Stimulated activated CD4-positive, alpha-beta T cell treated with anti-CD3 and anti-CD28 coated beads, TNF-alpha, amount 100 ng/mL, for 4 hours (primary cell): ENCODE measurements at places on chromosomes 1 and 21.

DNA sequence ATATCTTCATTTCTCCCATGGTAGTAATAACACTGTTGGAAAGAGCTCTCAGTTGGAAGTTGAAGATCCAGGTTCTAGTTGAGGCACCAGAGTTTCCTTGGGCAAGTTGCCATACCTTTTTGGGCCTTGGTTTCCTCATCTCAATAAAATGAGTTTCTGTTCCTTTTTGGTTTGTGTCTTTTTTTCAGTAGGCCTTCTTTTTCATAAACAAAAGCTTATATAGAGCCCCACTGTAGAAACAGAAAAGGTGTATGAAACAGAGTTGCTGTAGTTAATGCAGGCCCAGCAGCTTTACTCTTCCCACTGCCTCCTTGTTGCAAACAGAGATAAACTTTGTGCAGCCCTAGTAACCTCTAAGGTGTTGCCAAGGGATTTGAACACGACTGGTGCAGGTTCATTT lies 41.7 kb downstream of the WNT4 start:
- no peak for DNase-seq

GRCh38 chr1:207969528-207969927 lies 58.6 kb upstream of the CD34 start:
- no peak for DNase-seq

GRCh38 chr1:193275773-193276172 lies 89.4 kb upstream of the B3GALT2 start:
- DNase-seq = no peak

GRCh38 chr1:109880971-109881894 lies 29.4 kb upstream of the CSF1 start:
- no peak for DNase-seq

DNA sequence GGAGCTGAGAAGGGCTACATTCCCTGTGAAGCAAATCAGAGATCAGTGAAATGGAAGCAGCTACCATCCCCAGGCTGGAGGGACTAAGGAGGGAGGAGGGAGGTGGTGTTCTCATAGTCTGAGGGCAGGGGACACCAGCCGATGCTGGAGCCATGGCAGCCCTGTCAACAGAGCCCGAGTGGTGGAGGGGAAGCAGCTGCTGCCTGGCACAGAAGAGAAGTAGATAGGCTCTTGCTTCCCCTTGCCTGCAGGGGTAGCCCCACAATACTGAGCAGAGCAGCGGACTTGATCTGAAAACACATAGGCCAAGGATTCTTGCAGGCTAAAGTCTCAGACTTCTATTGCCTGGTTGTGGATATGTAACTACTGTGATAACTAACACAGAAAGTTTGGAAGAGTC lies 255.1 kb downstream of the FGGY start:
- DNase-seq = no peak

DNA sequence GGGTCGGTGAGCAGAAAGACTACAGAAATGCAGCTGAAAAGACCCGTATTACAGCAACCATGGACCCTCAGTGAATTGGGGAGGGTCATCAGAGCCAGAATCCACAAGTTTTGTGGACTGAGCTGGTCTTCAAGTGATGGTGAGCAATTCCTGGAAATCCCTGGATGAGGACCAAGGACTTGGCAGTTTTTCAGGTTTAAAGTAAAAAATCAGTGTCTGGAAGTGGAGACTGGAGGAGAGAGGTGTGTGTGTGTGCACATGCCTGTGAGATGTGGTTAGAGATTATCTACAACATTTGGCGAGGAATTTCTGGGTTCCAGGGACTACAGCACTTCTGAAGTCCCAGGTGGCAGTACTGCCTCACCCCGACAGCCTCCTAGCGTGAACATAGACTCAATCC lies 56.4 kb downstream of the KIRREL1 start:
- DNase-seq = no peak

DNA sequence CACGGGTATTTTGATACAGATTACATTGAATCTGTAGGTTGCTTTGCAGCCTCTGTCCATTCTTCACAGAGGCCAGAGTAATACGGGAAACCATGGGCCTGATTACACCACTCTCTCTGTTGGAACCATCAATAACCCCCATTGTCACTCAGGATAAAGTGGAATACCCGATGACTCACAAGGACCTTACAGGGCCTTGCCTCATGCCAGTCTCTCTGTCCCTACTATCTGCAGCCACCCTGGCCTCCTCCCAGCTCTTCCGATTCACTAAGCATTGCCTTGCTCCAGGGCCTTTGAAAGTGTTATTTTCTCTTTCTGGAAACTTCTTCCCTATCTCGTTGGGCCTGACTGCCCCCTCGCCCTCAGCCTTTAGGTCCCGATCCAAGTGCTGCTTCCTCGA lies 61.7 kb downstream of the HMGB4 start:
- DNase-seq = no peak

DNA sequence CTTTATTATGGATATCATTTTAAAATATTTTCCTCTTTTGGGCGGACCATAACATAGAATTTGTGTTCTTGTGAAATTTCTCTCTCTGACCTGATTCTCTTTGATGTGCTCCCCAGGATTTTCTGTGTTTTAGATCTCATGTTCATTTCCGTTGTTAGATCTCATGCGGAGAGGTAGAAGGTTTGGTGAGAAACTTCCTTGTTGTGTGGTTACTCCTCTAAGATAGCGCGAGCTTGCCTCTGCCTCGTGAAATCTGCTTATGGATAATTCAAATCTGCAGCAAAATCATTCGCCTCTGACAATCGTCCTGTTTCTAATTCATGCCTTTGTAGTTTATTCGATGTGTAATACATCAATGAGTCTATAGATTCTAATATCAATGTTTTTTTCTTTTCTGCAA lies 580.4 kb downstream of the USP25 start:
- DNase-seq = no peak

DNA sequence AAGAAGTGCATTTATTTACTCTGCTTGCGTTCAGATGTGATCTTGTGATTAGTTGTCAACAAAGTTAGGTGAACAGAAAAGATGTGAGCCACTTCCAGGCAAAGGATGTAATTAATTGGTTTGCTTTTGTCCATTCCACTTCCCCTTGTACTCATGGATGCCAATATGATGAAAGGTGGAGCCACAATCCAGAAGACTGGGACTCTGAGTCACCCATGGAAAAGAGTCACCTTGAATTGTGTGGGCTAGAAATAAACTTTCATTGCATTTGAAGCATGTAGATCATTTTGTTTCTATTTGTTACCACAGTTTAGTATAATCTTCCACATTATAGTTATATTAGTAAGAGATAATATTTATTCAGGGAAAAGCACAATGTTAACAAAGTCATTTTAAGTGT lies 684.2 kb downstream of the LTN1 start:
- no peak for DNase-seq

- DNase-seq = no peak
Observed at GRCh38 chr1:74713849-74714248, 19.0 kb downstream of the CRYZ start.

DNA sequence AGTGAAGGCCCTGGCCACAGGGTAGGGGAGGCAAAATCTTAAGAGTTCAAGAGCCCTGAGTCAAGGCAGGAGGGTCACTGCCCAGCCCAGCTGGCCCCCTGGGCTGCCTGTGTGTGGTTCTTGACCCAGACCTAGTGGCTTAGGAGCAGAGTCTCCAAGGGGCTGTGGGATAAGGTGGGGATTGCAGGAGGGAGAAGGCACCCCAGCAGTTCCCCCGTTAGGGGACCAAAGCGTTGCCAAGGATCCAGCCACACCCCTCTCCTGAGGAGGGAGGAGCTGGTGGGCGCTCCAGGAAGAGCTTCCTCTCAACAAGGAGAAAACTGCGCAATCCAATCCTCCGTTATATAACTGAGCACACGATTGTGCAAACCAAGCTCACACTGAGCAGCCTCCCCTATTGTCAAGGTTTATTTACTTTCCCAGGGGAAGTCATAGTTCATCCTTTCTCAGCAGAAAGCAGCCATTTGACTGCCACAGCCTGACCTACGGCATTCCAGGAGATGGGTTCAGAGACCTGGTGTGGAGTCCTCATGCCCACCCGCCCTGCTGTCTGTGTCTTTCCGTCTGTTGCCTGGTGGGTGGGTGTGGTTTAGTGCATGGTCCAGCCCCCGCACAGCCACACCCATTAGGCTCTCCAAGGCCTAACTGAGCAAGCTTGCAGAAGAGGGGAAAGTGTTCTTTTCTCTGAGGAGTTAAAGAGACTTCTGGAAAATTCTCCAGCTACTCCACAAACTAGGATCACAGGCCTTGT lies 3.5 kb downstream of the EPHX1 start:
- DNase-seq = no peak

DNA sequence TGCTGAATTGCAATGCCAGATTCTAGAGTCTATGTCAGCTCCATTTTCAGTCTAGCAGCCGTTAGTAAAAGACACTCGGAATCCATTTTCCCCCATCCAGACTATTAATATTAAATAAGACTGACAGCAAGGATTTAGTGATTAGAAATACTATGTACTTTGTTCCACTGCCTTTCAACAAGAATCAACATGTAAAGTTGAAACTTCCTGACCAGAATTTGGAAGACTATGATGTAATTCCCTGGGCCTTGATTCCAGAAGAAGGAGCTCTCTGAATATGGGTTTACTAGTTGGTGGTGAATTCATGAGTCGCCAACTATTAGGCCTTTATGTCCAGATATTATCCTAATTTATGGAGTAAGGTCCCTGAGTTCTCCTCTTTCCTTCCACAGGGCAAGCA lies 24.8 kb downstream of the KDM1A start:
- DNase-seq = no peak

GRCh38 chr1:8992936-8993687 lies 33.1 kb downstream of the SLC2A7 start:
- DNase-seq = no peak

DNA sequence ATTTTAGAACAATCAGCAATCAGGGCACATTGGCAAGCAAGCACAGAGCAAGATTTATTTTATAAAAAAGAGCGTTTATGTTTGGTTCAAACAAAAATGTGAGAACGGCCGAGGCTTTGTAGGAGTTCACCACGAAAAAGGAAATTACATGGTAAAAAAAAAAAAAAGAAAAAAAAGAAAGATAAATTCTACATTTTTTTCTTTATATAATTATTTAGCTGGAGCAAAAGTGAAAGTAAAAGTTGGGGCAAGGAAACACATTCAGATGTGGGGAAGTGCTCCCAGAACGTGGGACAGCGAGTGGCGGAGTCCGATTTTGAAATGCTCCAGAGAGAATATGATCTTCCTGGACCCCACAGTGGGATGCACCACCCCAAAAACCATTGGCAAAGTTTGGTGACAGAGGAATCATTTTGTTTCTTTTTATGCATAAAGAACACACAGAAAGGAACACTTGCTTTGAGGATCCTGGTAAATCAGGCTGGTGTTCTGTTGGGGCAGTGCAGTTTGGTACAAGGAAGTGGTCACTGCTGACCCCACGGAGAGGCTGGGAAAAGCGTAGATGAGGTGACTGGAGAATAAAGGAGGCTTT lies 16.3 kb upstream of the ATP5PO start:
- DNase-seq = no peak

DNA sequence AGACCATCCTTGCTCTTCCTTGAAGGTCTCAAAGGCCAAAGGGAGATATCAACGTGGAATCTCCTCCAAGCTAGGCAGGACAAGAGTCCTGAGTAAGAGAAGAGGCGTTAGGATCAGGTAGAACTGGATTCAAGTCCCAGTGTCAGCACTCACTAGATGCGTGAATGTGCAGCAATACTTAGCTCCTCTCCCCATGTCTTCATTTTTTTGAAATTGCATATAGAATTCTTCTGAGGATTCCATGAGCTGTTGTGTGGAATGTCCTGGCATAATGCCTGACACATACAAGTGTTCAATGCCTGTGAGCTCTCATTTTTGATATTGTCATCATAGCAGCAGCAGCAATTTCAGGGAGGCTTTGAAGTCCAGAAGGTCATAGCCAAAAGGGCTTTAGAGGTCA lies 333.2 kb downstream of the KCNH1 start:
- DNase-seq = no peak

DNA sequence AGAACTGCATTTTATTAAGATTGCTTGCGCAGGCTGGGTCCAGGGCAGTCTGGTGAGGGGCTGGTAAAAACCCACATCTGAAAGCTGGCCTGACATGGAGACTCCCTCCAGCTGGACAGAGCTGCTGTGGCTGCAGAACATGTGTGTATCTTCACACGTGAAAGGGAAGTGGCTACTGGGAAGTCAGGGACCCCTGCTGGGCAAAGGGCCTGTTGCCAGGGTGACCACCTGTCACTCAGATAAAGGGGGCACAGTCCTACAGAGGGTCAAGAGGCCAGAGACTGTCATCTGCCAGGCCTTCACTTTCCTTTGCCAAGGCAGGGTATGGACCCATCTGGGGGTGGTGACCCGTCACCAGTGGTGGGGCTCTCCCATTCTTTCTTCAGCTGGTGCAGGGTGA lies 17.5 kb downstream of the NKAIN1 start:
- DNase-seq = no peak

DNA sequence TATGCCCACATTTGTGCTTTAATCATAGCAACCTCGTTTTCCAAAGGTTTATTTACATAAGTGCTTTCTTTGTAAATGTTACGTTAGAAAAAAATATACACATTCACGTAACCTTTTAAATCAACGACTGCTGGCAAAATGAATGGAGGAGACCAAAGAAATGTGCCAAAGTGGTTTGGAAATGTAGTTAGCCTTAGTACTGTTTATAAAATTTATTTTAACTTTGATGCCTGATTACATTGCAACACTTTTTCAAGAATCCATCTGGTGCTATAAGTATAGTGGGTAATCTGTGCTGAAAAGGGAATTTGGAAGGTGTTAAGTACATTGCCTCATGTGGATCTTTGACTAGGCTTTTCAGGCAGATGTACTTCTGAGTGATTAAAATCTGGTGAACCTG lies 108.9 kb downstream of the IFI44 start:
- no peak for DNase-seq

DNA sequence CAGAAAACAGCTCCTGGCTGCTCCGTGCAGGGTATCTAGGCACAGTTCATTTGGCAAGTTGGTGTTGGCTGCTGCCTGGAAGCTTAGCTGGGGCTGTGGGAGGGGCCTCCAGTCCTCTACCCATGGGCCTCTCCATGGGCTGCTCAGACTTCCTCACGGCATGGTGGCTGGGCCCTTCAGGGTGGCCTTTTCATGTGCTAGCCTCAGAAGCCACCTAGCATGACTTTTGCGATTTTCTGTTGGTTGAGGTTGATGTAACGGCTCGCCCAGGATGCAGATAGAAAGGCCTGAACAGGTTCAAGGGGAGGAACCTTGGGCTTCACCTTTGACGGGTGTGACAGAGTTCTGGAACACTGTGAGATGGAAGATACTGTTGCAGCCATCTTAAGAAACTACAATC lies 25.8 kb upstream of the LHX4 start:
- DNase-seq = no peak

- DNase-seq = no peak
Observed at GRCh38 chr1:229137271-229137670, 133.6 kb upstream of the RAB4A start.

DNA sequence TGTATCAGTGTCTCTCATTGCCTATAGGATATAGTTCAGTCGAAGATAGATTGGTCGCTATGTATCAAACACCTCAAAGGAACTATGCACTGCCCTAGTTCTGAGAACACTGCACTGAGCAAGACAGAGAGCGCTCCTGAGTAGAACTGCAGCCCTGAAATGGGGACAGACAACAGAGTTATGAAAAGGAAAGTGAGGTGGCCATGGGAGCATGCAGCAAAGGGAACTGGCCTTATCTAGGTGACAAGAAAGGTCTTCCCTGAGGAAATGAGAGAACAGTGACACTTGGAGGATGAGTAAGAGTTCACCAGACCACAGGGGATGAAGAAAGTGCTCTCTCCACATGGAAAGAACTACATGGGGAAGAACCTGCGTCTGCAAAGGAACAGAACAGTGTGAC lies 7.5 kb upstream of the G0S2 start:
- no peak for DNase-seq

- no peak for DNase-seq
Observed at GRCh38 chr1:182795563-182796228, 6.1 kb downstream of the NPL start.

- no peak for DNase-seq
Observed at GRCh38 chr1:61207416-61207815, 125.1 kb downstream of the NFIA start.
